GM23338 (cell line): ENCODE measurements at places on chromosomes 12 and 14.
A peak's percentile ranks its signal among the peaks of the same experiment; 100 is the strongest.

DNA sequence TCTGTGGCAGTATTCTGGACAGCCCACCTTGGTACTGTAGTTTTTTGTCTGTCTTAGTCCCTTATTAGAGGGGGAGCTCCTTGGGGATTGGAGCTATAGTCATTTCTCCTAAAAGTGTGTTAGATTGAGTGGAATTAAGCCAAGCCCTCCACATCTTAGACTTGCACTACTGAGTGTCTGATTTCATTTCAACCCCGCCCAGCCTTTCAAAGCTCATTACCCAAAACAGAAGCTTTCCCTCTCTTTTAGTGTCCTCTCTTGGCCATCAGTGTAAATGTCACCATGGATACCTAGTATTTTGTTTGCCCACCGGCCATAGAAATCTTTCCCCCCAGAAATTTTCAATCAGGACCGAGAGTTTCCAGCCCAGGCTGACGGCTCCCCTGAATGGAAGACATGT is 74.5 kb downstream of the LRRC74A start:
- no peaks in the 10 kb centered on the region for H3K27me3 ChIP-seq
- H3K27ac ChIP-seq = no peak overlapping the region
- no peaks in the 10 kb centered on the region for H3K36me3 ChIP-seq
- no peak for DNase-seq
- H3K4me3 ChIP-seq = no peak overlapping the region

GRCh38 chr14:92703516-92703915 is 44.9 kb downstream of the LGMN start:
- DNase-seq = no peak
- no peak overlapping the region for H3K27ac ChIP-seq
- no peak overlapping the region for H3K4me3 ChIP-seq
- no peaks in the 10 kb centered on the region for H3K27me3 ChIP-seq

- H3K36me3 ChIP-seq = 0 out of 2 replicates have a peak, but pooled peaks cover 3% of the 10 kb centered on the region
- peak overlapping the region; percentile 97 for H3K4me3 ChIP-seq
- H3K27me3 ChIP-seq = no peaks in the 10 kb centered on the region
- peak; percentile 92 for DNase-seq
- peaks cover 28% of the 10 kb centered on the region for H3K4me1 ChIP-seq
- peak overlapping the region; percentile 94 for H3K27ac ChIP-seq
These were observed 7.9 kb downstream of the SETD1B start for GRCh38 chr12:121811434-121812319.

GRCh38 chr12:64890873-64891468 is 66.5 kb downstream of the TBC1D30 start:
- H3K4me1 ChIP-seq = peaks cover 31% of the 10 kb centered on the region
- no peaks in the 10 kb centered on the region for H3K27me3 ChIP-seq
- H3K4me3 ChIP-seq = no peak overlapping the region
- no peak overlapping the region for H3K27ac ChIP-seq
- H3K36me3 ChIP-seq = no peaks in the 10 kb centered on the region
- DNase-seq = peak; percentile 87

- H3K36me3 ChIP-seq = no peaks in the 10 kb centered on the region
- H3K4me3 ChIP-seq = no peak overlapping the region
- H3K27ac ChIP-seq = peak overlapping the region; percentile 29; the same call in 1 of the 2 replicates
- peaks cover 18% of the 10 kb centered on the region for H3K4me1 ChIP-seq
- DNase-seq = peak; percentile 35
These were observed 105.6 kb downstream of the PTPRO start for GRCh38 chr12:15427913-15428312.

- H3K4me1 ChIP-seq = no peaks in the 10 kb centered on the region
- H3K36me3 ChIP-seq = no peaks in the 10 kb centered on the region
- no peak for DNase-seq
- H3K4me3 ChIP-seq = no peak overlapping the region
- no peaks in the 10 kb centered on the region for H3K27me3 ChIP-seq
These were observed 42.9 kb upstream of the ANKS1B start for GRCh38 chr12:100027671-100028070.

DNA sequence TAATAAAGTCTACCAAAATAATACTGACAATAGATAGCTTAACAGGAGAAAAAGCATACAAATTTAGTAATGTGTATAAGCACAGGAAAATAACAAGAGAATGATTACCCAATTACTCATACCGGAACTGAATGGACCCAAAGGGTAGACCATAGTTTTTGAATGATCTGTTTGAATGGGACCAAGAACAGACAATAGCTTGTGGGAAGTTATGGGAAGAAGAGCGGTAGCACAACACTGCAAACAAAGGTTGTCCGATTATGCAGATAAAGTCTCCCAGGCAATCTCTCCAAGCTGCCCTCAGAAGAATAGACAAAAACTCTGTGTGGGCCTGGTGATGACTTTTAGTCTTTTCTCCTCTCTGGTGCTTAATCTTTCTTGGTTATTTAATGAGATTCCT is 96.6 kb upstream of the NEDD1 start:
- no peak overlapping the region for H3K4me3 ChIP-seq
- peaks cover 6% of the 10 kb centered on the region; the same call in 1 of the 2 replicates for H3K4me1 ChIP-seq
- no peaks in the 10 kb centered on the region for H3K36me3 ChIP-seq
- H3K27ac ChIP-seq = no peak overlapping the region
- no peaks in the 10 kb centered on the region for H3K27me3 ChIP-seq

DNA sequence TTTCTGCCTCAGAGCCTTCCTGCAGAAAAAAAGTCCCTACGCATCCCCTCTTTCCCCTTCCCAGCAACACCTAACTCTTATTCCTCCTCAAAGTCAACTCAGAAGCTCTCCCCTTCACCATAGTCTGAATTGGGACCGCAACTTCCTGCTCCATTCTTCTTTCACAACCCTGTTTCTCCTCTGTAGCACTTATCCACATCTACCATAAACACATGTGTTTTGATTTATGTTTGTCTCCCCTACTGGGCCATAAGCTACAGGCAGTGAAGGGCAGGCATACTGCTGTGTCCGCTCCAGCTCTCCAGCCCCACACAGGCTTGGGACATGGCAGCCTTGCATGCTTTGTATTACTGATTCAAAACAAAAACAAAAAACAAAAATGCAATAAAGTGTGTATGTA is 5.9 kb downstream of the SDR9C7 start:
- H3K27ac ChIP-seq = no peak overlapping the region
- H3K27me3 ChIP-seq = no peaks in the 10 kb centered on the region
- H3K4me1 ChIP-seq = peaks cover 15% of the 10 kb centered on the region
- no peak overlapping the region for H3K4me3 ChIP-seq
- DNase-seq = no peak
- H3K36me3 ChIP-seq = no peaks in the 10 kb centered on the region

DNA sequence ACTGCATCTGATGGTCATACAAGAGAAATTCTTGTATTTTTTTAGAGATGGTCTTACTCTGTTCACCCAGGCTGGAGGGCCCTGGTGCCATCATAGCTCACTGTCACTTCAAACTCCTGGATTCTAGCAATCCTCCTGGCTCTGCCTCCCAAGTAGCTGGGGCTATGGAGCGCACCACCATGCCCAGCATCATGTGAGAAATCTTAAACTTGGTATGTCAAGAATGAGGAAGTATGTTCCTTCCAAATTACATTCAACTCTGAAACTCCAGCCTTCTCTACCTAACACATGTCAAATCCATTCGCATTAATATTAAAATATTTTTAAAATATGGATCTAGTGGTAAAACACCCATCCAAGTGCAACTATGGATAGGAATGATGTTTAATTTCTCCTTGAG is 27.5 kb upstream of the CDKN3 start:
- H3K36me3 ChIP-seq = no peaks in the 10 kb centered on the region
- no peaks in the 10 kb centered on the region for H3K27me3 ChIP-seq
- H3K27ac ChIP-seq = no peak overlapping the region

DNA sequence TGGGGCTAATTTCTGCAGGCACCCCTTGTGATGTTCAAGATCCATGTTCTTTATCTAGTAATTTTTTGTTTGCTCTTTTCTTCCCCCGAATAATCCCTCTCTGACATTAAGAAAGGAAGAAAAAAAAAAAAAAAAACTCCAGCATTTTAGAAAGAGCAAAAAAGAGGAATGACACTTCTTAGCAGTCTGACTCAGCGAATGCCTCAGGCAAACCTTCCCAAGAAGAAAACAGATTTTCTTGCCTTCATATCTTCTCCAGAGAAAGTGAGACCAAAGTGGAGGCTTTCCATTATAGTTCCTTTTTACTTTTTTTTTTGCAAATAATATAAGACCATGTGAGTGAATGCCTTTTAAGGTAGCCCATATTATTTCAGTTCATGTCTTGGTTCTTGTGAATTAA is 479.0 kb upstream of the SYT1 start:
- H3K4me3 ChIP-seq = no peak overlapping the region
- H3K36me3 ChIP-seq = no peaks in the 10 kb centered on the region
- no peak overlapping the region for H3K27ac ChIP-seq
- DNase-seq = no peak
- no peaks in the 10 kb centered on the region for H3K4me1 ChIP-seq
- no peaks in the 10 kb centered on the region for H3K27me3 ChIP-seq

DNA sequence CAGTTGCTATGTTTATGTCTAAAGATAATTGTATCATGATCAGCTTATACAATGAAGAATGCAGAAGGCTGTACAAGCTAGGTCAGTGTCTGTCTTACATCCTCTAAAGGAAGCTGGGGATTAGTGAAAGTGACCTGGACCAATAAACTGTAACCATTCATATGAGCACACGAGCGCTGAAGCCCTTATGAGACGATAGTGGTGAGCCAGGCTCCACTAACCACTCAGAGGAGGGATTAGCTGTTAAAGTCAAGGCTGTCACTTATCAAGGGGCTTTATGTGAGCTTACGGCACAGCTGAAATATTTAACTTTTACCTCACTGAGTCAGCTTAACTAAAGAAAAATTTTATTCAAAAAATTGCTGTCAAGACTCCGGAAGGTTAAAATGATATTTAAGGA is 30.3 kb downstream of the NDUFA12 start:
- no peaks in the 10 kb centered on the region for H3K36me3 ChIP-seq
- no peaks in the 10 kb centered on the region for H3K27me3 ChIP-seq
- H3K4me1 ChIP-seq = no peaks in the 10 kb centered on the region
- no peak overlapping the region for H3K4me3 ChIP-seq

DNA sequence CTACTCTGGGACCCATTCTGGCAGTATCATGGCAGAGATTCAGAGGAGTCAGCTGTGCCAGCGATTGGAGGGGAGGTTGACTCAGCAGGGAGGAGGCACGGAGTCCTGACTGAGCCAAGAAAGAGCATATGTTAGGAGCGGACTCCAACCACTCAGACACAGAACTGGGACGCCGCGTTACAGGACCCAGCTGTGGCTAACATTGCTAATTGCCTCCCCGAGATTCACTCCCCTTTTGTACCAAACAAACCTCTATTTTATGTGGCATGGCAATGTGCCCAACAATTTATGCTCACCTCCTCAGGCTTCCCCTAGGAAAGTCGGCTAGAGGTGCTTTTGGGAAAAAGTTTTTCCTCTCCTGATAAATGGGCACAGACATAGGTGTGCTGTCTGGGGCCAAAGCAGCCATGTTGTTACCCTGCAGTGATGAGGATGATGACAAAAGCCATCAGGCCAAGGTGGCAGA is 15.2 kb upstream of the CLIP1 start:
- no peaks in the 10 kb centered on the region for H3K4me1 ChIP-seq
- no peaks in the 10 kb centered on the region for H3K27me3 ChIP-seq

- no peaks in the 10 kb centered on the region for H3K4me1 ChIP-seq
- no peak for DNase-seq
- H3K27ac ChIP-seq = no peak overlapping the region
- H3K4me3 ChIP-seq = no peak overlapping the region
- H3K36me3 ChIP-seq = no peaks in the 10 kb centered on the region
These were observed 896.0 kb downstream of the GALC start for GRCh38 chr14:87097015-87097414.

GRCh38 chr14:99764222-99764706 is 28.9 kb upstream of the EML1 start:
- no peaks in the 10 kb centered on the region; the same call in 1 of the 2 replicates for H3K4me1 ChIP-seq
- no peak for DNase-seq
- H3K27ac ChIP-seq = no peak overlapping the region
- no peaks in the 10 kb centered on the region for H3K27me3 ChIP-seq
- H3K36me3 ChIP-seq = no peaks in the 10 kb centered on the region
